ENCODE measurements at places on chromosomes 3 and 15. TPM values are rescaled to one million over a fixed set of nuclear protein-coding genes. Genes with fewer than 3 reads are reported as not detected.

The ZMYND10 gene
- 0.07 TPM for total RNA-seq

The MINAR1 gene
- total RNA-seq = 0.07 TPM

The P2RY13 gene
- 1.2 TPM for total RNA-seq

The TLR9 gene
- 0.17 TPM for total RNA-seq

DNA sequence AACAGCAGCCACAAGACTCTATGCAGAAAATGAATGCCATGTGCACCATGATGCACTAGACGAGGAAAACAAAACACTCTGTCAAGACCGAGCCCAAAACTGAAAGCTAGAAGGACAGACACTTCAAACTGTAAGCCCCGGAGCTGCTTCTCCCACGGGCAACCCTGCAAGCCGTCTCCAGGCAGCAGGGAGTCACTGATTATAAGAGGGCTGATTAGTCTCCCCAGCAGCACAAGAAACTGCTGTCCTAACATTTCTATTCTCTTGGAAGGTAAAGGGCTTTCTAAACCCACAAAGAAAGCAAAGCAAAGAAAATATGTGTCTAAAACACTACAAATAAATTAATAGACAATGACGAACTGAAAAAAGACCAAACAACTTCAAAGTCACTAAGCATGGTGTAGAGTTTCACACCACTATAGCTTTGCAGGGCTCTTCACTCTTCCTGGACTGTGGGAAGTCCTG is 15.5 kb downstream of the TBC1D2B start:
- DNase-seq = peak; percentile 43

GRCh38 chr3:11407644-11408043 is 135.4 kb downstream of the ATG7 start:
- DNase-seq = no peak

DNA sequence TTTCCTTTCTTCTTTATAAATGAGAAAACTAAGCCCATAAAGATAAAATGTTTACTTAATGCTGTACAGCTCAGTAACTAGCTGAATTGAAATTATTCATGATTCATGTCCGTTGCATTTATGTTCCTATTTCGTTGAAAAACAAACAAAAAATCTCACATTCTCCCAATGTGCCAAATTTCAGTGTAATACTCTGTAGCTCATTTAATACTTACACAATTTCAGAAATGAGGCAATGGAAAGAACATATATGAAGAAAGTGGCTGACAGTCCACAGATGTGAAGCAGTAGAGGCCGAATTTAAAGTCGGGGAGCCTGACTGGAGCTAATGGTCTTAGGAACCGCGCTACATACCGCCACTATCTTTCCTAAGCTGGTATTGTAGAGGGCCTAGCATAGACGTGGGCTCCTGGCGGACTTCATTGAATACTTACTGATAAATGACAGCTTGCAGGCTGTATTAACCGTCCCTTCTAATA is 651 bp downstream of the PLSCR2 start:
- no peak for DNase-seq

- peak; percentile 38 for DNase-seq
These were observed 84.6 kb downstream of the PEAK1 start for GRCh38 chr15:77335298-77335697.

All from left ventricle myocardium superior (tissue), 1 donor.